ENCODE measurements at places on chromosomes 5 and 9.

DNA sequence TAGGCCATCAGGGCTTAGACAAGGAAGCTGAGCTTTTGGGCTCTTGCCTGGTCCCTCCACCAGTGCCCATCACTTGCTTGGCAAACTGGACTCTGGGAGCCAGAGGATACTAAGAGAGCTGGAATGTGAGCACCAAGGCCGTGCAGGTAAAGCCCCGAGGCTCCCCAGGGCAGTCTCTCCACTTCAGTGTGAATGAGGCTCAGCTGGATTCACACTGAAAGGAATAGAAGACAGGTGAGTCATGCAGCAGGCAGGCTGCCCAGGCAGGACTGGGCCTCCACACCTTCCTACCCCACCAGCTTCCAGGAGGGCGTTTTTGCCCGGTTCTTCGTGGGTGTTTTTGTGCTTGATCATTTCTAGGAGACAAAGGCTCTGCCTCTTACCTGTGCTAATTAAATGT, 7.3 kb upstream of the CTSV start:
- no peak for DNase-seq

DNA sequence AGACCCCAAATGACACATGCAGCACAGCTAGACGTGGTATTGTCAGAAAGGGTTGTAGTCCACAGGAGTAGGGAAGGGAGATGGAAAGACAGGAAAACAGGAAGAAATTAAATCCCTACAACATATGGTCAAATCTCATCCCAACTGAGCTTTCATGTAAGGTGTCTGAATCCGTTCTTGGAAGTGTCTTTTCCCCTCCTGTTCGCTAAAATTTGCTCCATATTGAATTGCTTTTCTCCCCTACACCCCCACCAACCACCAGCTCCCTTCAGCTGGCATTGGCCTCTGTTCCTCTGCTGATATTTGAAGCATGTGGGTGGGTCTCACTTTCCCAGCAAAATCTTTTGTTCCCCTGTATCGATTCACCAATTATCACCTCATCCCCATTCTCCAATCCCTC, 376.2 kb upstream of the WWC1 start:
- DNase-seq: no peak

DNA sequence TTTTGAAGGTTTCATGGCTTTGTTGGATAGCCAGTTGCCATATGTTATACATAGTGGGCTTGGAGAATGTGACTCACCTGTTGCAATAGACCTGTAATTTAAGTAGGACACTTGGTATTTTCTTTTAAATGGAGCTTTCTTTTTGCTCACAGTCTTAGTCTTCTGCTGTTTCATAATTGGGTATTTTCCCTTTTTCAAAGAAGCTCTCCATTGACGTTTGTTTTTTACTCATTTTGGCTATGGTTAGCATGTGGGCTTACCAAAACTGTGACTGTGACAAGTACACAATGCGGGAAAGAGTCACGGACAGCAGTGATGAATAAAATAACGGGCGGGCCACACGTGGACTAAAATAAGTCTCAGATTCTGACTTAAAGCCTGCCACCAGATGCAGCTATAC, 23.2 kb upstream of the RNF20 start:
- no peak for DNase-seq

- no peak for DNase-seq
Measured at GRCh38 chr5:126831156-126831555, 54.2 kb downstream of the LMNB1 start.

GRCh38 chr5:68460147-68460798, 244.7 kb downstream of the PIK3R1 start:
- DNase-seq: no peak

GRCh38 chr9:489198-490197, 274.8 kb downstream of the DOCK8 start:
- no peak for DNase-seq

- no peak for DNase-seq
Measured at GRCh38 chr5:9894571-9895301, 264.6 kb upstream of the TAS2R1 start.

GRCh38 chr5:16819522-16820167, 116.4 kb downstream of the MYO10 start:
- DNase-seq: no peak

DNA sequence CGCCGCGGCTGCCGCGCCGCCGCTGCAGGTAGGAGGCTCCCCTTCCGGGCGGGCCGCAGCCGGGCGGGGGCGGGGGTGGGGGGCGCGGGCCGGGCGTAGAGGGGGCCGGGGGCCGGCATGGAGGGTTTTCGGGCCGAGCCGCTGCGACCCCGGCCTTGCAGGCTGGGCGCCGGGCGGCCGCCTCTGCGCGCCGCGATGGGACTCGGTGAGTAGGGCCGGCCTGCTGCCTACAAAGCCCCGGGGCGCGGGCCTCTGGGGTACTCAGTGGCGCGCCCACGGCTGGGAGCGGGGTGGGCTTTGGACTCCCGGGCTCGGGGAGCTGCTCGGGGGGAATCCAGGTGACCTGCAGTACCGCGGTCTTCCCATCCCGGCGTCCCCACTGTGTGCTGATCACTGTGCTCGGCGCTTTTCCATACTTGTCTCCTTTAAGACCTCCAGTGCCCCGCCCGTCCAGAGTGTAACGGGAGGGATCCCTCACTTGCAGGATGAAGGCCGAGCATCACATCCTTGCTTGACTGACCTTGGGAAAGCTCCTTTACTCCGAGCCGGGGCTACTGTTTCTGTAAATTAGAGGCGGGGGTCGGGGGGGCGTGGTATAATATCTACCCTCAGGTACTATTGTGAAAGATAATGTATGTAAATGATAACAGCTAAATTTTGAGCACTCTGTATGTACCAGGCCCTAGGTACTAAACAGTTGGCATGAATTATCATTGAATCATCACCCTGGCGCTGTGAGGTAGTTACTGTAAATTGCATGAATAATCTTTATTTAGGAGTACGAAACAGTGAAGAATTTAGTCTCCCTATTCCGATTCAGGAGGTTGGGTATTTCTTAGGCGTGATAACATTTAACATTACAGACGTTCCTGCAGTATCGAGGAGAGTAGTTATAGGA, 672 bp downstream of the MSANTD3 start:
- no peak for DNase-seq

GRCh38 chr9:132312426-132312825, 42.4 kb downstream of the SETX start:
- no peak for DNase-seq

- no peak for DNase-seq
Measured at GRCh38 chr5:168407211-168407610, 79.1 kb upstream of the RARS1 start.

DNA sequence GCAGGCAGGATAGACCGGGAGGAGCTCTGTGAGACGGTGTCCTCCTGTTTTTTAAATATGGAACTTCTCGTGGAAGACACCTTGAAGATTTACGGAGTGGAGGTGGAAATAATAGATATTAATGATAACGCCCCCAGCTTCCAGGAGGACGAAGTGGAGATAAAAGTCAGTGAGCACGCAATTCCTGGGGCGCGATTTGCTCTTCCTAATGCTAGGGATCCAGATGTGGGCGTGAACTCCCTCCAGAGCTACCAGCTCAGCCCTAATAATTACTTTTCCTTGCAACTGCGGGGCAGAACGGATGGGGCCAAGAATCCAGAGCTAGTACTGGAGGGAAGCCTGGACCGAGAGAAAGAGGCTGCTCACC, 621 bp downstream of the PCDHGA11 start:
- DNase-seq: no peak

DNA sequence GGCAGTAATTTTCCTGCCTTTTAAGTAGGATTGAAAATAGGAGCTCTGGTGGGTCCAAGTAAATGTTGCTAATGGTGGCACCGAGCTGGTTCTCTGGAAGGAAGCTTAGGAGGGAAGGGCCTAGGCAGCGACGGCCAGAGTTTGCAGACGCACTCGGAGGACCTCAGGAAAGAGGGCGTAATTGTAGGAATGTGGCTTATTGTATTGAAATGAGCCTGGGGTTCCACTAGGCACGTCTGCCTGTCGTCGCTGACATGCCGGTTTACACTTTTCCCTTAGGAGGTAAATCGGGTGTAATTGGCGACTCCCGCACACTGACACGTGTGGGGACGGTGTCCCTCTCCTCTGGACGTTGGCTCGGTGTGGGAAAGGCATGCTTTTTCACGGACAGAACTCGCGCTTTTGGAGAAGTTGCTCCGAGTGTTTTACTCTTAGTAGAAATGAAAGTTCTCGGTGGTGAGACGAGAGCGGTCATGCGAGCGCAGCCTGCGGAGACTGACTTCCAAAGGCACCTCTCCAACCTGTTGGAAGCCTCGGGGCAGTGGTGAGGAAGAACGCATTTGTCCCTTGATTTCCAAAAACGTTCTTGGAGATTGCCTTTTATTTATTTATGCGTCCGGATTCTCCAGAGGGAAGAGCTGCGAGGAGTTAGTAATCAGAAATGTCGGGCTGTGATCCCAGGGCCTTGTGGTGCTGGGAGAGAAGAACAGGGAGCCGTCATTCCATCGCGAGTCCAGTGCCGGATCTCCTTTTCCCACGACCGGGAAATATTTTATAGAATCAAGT, 1.3 kb downstream of the NR4A3 start:
- no peak for DNase-seq

DNA sequence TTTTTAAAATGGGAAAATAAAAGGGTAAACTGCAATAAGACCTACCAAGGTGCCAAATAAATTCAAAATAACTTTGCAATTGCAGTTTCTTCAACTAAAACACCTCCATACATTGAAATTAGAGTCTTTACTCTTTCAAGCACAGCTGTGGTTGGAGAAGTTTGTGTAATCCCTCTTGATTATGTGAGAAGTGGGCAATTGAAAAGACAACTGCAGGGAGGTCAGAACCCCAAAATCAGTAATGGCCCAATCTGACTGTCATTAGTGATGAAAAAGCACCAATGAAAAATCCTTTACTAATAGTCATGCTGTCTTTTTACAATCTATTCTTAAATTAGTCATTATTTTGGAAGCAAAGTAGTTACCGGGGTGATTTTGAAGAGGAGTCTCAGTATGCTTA, 116.7 kb upstream of the RGMB start:
- DNase-seq: no peak

DNA sequence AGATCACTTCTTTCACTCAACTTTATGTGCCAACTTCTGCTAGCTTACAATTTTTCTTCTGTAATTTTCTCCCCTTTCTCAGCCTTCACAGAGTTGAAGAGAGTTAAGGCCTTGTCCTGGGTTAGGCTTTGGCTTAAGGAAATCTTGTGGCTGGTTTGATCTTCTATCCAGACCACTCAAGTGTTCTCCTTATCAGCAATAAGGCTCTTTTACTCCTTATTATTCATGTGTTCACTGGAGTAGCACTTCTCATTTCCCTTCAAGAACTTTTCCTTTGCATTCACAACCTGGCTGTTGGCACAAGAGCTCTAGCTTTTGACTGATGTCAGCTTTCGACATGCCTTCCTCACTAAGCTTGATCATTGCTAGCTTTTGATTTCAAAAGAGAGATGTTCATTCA, 86.9 kb upstream of the ALDH1B1 start:
- DNase-seq: no peak

GRCh38 chr9:121811751-121812150, 160.3 kb downstream of the DAB2IP start:
- no peak for DNase-seq

- no peak for DNase-seq
Measured at GRCh38 chr5:109529987-109530386, 120.2 kb upstream of the PJA2 start.

DNA sequence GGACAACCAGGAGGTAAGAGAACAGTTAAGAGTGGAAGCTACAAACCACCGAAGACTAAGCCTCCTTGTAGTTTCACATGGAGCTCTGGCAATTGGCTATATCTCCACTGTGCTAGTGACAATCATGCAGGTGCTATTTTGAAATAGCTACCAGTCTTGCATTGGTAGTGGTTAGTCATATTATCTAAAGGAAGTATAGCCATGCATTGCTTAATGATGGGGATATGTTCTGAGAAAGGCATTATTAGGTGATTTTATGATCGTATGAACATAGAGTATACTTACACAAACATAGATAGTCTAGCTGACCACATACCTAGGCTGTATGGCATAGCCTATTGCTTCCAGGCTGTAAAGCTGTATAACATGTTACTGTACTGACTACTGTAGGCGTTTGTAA, 28.4 kb downstream of the HSDL2 start:
- no peak for DNase-seq

- DNase-seq: no peak
Measured at GRCh38 chr5:54894957-54895815, 90.2 kb downstream of the ESM1 start.

DNA sequence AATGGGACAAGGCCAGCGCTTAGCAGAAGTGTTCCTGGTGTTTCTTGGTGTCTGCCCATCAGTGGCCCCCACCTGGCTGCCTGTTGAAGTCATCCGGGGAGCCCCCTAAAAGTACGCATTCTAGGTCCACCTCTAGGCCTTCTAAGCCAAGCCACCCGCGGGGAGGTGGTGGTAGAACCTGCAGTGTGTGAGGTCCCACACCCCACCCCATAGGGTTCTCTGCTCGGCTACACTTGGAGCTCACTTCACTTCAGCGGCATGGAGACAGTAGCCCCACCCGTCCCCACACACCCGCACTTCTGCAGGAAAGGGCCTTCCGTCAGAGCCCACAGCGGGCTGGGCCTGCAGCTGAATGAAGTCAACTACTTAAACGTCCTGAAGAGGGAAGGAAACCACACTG, 29.6 kb upstream of the FCN2 start:
- DNase-seq: no peak

DNA sequence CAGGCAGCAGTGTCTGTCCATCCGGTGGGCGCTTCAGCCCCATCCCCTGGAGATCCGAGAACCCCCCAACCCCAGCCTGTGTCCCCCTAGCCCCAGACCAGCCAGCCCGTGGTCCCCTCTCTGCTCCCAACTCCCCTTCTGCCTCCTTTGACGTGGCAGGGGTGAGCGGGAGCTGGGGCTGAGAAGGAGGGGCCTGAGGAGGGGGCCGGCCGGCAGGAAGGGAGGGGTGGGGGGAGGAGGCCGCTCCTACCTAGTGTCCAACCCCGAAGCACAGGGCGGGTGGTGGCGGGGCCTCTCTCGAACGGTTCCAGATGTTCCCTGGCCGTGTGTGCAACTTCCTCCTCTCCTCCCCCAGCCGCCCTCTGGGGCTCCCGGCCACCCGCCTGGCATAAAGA, 31.0 kb downstream of the GOLGA2 start:
- no peak for DNase-seq

DNA sequence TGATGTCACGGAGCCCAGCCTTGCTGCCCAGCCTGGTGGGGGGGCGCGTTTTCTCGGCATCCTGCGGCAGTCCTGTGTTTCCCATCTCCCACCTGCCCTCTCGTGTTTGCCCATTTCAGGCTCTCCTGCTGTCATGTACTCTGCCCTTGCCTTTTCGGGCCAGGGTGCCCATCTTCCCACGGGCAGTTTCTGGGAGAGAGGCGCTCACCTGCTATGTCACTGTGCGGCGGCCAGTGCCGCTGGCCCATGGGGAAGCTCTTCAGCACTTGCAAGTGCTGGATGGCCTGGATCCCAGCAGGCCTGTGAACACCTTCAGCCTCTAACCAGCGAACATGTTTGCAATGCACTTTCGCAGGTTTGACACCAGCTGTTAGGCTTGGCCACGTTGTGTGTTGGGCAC, 33.5 kb downstream of the SRD5A1 start:
- DNase-seq: no peak

All from activated CD8-positive, alpha-beta memory T cell treated with anti-CD3 and anti-CD28 coated beads for 4 hours (primary cell).